ENCODE measurements at places on chromosomes 7 and 10.

DNA sequence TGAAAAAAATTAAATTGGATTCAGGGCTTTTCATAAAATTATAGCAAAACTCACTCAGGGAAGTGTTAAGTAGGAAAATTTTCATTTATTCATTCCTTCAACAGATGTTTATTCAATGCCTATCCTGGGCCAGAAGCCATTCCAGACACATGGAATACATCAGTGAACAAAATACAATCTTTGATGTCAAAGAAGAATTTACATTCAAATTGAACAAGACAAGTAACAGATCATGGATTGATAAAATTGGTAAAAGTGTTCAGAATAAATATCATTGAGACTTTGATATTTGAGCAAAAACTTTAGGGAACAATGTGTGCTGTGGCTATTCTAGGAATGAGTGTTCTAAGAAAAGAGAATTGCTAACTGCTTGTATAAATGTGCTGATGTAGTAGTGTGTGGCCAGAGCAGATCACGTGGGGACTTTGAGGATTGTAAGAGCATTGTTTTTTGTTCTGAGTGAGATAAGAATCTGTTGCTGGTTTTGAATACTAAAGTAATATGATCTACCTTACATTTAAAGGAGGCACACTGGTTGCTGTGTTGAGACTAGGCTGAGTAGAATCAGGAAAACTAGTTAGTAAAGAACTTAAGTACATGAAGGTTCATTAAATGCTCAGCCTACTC lies 957.2 kb downstream of the PCDH15 start:
- DNase-seq = no peak

DNA sequence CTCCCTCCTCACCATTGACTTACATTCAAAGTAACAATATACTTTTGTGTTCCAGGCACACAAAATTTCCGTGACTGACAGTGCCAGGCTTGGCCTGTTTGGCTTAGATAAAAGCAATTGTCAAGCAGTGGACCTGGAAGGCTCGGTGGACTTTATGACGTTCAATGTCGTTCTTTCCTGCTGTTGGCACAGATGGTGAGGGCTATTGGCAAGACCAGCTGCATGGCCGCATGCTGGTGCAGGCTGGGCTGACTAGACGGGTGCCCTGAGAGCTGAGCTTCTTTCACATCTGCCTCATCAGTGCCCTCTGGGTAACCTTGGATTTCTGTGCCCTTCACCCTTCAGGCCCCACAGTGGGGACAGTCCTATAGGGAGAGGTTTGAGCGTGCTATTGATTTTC lies 45.2 kb downstream of the WIPF3 start:
- DNase-seq = no peak

DNA sequence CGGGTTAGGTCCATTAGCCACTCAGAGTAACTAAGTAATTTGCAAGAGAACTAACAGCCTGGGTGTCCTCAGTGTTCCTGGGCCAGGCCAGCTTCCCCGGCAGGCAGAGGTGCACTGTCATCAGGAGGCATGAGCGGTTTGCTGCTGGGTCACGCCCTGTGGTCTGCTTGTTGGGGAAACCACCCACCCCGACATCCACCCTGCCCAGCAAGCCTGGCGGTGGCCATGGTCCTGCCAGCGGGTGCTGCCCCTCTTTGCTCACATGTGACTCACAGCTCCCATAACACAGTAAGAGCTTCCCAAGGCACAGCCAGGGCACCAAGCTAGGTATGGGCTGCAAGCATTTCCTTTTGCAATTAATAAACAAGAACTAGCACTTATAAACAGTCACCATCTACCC lies 75.9 kb downstream of the RGS10 start:
- no peak for DNase-seq

DNA sequence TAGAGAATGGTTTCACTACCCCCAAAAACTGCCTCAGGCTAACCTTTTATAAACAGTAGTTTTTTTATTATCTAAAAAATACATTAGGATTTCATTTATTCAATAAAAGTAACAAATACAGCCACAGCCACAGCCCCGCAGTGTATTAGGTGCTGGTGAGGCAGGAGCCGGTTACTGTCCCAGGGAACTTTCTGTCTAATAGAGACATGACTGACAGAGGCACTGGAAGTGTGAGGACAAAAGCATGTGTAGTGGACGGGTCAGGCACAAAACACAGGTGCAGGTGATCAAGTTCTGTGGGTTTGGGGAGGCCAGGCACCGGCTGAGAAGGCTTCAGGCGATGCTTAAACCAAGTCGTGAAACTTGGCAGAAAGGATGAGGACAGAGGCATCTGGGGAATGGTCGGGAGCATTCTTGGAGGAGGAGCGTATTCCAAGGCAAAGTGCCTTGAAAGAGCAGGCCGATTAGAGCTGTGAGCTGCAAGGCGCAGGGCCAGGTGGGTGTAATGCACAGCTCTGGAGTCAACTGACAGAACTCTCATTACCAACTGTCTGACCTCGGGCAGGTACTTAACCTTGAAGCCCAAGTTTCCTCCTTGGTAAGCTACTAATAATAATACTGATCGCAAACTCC lies 138.2 kb downstream of the USP6NL start:
- no peak for DNase-seq

DNA sequence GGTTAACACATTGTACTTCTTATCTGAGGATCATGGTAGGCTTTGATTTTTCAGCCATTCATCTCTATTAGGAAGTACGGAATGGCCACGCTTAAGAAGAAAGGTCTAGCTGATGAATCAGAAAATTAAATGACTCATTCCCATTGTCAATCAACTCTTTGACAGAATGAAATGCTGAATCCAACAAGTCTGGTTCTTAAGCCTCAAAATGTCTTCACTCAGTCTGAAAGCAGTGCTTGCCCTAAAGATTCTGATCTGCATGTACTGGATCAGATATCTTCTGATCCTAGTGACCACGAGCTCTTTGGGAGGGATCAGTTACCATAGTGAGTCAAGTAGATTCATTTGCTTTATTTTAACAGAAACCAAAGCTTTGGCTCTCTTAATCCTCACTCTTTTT lies 5.7 kb upstream of the CELF2 start:
- DNase-seq = no peak

Data from adipocyte (in vitro differentiated cells).